ENCODE measurements at places on chromosomes 1 and 21. TPM values are rescaled to one million over a fixed set of nuclear protein-coding genes. Genes with fewer than 3 reads are reported as not detected.

Gene AIM2
- 3.4 TPM for total RNA-seq

Gene CCDC17
- total RNA-seq = 4.0 TPM

Gene NGF
- 21.8 TPM for total RNA-seq

Gene CACNA1E
- not detected for total RNA-seq

Gene RIMS3
- total RNA-seq = 18.1 TPM

Gene CAPN8
- total RNA-seq = 17.5 TPM

GRCh38 chr21:41796476-41797080, 29.7 kb upstream of the RIPK4 start:
- no peak for DNase-seq

DNA sequence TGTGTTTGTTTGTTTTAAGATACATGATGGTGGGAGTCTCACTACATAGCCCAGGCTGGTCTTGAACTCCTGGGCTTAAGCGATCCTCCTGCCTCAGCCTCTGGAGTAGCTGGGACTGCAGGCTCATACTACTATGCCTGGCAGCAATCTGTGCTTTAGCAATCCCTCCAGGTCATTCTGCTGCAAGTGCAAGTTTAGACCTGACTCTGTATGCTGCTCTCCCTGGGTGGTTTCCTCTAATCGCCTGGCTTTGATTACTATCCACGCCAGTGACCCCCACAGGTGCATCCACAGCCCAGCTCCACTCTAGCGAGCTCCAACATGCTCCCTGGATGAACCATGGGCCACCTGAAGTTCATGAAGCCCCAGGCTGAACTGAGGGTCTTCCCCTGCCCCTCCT, 15.5 kb upstream of the PABPC4 start:
- no peak for DNase-seq
